ENCODE measurements at places on chromosomes 5 and 9.

- no peak for DNase-seq
Measured at GRCh38 chr5:118520771-118521415, 467.5 kb downstream of the DTWD2 start.

- no peak for DNase-seq
Measured at GRCh38 chr9:78031444-78031892, at the start of gene GNAQ. Gene GNAQ (minus strand): TSS chr9:78031811. CDS start chr9:78031235, 576 bp downstream.

GRCh38 chr5:153551537-153552079 is 61.1 kb downstream of the GRIA1 start:
- DNase-seq = peak; percentile 64

- no peak for DNase-seq
Measured at GRCh38 chr9:34664281-34665066, 2.0 kb upstream of the CCL27 start.

- DNase-seq = peak; percentile 92
Measured at GRCh38 chr5:157948738-157949410, 89.9 kb upstream of the CLINT1 start.

- no peak for DNase-seq
Measured at GRCh38 chr5:67827541-67827940, 388.0 kb upstream of the PIK3R1 start.

- no peak for DNase-seq
Measured at GRCh38 chr9:12723409-12724028, 30.3 kb downstream of the TYRP1 start.

DNA sequence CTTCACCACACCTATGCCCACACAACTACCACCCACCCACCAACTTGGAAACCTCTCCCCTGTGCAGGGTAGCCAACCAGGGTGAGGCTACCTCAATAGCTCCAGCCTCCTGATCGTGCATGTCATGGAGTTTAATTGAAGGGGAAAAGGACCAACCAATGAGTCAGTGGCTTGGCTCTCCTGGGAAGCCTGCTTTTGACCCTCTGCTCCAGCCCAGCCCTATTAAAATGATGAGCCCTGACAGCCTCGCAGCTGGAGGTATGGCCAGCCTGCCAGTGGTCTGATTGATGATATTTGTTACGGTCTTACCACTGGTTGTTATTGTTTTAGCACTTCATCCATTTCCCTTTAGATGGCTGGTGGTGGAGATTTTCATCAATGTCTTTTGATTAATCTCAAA is 280.4 kb downstream of the SH3GL2 start:
- no peak for DNase-seq

Data from kidney epithelial cell (primary cell).